KBM-7 (cell line): ENCODE measurements at places on chromosomes 12 and 14.

DNA sequence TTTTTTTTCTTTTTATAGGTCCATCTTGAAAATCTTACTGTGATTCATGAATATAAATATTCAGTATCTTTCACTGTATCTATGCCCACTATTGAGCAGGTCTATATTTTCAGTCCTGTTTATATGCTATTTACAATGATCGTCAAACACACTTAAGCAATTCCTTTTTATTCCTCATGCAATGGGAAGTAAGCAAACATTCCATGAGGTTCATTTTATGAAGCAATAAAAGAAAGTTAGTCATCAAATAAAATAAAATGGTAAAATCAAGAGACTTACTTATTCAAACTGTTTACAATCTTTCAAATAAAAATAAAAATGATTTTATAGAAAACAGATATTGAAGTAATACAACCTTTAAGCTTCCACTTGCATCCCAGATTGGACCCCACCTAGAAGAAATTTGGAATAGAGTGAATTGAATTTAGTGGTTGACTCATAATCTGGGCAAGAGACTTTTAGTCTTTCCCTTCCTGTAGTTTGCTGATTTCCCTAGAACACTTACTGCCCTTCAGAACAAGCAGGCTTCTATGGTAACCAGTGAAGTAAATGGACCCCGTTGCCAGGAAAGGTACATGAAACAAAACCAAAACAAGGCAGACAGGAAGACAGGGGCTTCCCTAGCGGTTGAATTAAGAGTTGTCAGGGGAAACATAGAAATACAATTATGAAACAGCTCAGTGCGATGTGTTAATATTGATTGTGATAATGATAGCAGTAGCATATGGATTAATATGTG is 241.0 kb upstream of the ATP2B1 start:
- peak; percentile 55 for DNase-seq

DNA sequence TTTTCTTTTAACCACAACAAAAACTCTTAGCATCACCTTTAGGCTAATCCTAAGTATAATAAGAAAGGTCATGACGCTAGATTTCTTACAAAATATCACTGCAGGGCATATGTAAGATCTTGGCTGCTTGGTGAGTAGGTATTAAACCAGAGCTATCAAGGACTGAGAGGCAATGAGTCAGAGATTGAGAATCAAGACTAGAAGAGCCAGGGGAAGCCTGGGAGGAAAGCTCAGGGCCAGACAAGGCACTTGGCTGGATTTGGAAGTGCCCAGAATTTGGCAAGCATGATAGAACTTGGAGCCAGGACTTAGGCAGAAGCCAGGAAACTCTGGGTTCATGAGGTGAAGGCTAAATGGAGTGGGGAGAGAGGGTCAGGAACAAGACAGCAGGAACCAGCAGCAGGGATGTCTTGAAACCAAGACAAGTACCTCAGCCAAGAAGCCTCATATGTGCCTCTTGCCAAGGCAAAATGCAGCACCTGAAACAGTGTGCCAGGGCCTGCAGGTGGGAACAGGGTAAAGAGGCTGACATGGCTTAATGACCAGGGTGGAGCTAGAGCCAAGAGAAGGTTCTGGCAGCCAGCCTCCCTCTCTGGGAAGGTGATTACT is 49.9 kb downstream of the PTHLH start:
- DNase-seq = no peak

DNA sequence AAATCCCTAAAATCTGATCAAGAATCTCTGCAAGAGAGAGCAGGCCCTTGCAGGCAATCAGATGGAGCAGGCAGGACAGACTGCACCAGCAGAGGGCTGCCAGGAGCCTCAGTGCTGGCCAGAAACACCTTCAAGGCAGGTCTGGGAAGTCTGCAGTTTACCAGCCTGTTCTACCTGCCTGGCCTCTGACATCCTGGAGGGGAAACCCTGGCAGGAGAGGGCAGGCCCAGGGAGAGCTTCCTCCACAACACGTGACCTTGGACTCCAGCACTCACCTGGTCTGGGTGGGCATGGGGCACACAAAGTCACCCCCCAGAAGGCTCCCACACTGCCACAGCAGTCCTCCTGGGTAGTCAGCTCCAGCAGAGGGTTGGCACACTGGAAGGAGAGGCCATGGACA is 56.0 kb downstream of the ISCA2 start:
- DNase-seq = no peak

DNA sequence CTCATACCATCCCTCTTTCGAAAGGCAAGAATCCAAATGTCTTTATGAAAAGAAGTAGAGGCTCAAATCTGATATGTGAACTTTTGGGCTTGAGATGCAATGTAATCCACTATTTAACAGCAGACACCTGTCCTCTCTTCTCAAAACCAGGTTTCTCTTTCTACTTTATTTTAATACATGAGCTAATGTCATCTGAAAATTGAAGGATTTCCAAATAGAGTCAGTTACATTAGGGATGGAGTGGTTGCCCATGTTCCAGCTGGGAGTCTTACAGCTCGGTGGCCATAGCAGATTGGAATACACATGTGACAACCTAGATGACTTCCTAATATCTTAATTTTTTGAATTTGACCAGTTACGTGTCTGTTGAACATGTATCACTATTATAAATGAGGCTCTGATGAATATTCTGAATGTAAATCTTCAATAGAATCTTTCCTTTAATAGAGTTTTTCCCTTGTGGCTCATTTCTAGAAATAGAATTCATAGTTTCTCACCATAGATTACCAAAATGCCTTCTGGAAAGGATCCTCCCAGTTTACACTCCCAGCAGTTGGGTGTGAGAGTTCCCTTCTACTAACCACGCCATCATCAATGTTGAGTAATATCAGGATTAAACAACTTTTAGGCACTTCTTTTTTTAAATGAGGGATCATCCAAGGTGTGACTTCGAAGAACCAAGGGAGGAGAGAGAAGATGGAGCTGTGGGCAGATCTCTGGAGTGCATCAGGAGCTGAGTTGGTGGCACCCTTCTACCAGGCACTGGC is 49.2 kb downstream of the GPR135 start:
- no peak for DNase-seq

DNA sequence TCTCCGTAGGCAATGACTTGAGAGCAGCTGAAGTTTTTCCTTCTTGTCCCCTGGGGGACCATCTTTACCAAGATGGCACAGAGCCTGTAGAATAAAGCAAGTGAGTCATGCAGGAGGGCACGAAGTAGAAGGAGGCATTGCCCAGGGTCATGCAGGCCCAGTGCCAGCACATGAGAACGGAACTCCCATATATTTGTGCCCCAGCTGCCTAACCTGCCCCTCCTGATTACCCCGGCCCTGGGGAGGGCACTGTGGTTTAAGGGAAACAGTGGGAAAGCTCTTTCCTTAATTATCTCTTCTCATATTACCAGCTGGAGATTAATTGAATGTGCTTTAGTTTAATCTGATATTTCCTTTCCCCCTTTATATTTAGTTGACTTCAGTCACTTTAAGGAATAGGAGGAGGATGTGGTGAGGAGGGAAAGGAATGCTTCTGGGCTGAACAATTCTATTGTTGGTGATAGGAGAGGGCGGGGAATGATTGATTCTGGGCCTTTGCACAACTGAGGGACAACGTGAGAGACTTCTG is 51.9 kb downstream of the RASSF8 start:
- DNase-seq = no peak

GRCh38 chr14:72738161-72738611 is 155.7 kb downstream of the DPF3 start:
- no peak for DNase-seq

DNA sequence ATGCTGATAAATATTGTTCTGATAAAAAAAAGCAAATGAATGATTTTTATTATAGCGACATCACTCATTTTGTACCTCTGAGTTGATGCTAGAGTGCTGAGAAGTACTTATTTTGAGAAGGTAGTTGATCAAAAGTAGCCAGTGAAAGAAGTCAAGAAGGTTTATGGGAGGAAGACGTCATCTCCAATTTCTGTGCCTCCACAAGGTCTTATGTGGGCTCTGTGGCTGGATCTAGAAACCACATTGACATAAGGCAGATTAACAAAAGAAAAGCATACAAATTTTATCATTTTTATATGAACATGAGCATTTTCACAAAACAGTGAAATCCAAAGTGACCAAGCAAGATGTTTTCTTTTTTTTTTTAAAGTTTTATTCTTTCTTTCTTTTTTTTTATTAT is 289.5 kb upstream of the FAR2 start:
- DNase-seq = no peak

GRCh38 chr12:111768159-111768895 is 1.6 kb downstream of the ALDH2 start:
- no peak for DNase-seq

GRCh38 chr12:27192118-27192802 is 51.8 kb upstream of the STK38L start:
- no peak for DNase-seq

GRCh38 chr12:57240066-57240921 is 10.7 kb downstream of the STAC3 start:
- DNase-seq = peak; percentile 79

DNA sequence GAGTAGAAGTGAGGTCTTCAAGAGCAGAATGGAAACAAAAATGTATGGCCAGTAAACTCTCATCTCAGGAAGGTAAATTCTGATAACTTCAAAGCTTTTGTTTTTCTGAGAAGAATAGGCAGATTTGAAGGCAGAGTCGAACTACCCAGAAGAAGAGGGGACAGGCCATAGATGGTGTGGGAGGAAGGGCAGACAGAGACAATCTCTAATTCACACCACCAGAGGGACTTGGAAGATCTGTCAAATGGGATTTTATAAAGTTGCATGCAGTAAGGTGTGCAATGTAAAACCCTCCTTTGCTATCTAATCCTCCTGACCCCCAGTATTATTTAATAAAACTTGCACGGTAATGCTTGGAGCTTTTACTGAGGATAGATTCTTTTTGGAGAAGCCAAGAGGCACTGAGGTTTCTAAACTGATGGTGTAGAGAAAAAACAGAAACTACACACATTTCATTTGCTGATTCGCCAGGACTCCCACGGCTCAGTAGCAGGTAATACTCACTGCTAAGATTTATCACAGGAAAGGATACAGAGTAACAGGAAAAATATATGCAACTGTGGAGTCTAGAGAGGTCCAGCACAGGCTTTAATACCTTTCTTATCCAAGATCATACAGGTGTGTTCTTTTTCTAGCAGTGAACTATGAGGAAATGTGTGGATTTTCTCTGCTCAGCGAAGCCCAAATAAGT is 18.3 kb downstream of the SLC38A2 start:
- no peak for DNase-seq

DNA sequence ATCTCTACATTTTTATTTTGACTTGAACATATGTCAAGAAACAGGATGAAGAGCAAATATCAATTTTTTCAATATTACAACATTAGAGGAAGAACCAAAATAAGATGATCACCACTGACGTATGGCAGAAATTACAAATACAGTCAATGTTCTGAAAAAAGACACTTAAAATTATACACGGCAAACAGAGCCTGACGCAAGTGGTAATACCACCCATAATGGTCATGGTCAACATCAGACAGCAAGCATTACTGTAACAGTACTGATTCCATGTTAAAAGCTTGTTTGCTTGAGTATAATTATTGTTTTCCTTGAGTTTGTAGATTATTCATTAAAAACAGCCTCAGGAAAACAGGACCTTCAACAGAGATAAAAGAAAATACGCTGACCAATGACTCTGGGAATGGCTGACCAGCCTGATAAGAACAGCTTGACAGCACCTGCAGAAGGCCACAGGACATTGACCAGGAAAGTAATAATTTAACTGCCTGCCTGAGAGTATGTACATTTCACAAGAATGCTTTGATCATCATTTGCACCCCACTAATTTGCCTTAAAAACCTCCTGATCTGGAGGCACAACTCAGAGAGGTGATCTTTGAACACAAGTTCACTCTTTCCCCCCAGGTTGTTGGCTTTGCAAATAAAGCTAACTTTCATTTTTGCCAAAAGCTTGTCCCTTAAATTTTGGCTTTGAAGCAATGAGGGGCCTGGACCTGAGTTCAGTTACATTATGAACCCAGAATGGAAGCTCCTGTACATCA is 187.3 kb downstream of the IPO8 start:
- DNase-seq = no peak

GRCh38 chr12:83827193-83827592 is 1085.4 kb downstream of the SLC6A15 start:
- DNase-seq = no peak

- no peak for DNase-seq
Measured at GRCh38 chr12:93772003-93772700, 95.0 kb downstream of the CRADD start.

DNA sequence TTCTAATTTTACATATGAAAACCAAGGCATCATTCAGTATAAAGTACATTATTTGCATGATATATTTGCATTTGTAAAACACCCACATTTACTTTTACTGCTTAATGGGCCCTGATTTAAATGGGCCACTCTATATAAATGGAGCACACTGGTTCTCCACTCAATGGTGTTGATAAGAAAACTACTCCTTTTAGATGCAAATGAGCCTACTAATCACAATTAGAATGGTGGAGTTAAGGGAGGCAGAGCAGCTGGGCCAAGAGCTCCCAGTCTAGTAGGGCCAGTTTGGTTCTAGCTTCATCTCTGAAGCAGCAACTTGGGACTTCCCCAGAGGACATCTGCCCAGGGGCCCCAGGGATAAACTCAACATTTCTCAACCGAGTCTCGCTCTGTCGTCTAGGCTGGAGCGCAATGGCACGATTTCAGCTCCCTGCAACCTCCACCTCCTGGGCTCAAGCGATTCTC is 120.7 kb downstream of the FOXN3 start:
- no peak for DNase-seq

- no peak for DNase-seq
Measured at GRCh38 chr14:87079416-87079815, 913.6 kb downstream of the GALC start.

DNA sequence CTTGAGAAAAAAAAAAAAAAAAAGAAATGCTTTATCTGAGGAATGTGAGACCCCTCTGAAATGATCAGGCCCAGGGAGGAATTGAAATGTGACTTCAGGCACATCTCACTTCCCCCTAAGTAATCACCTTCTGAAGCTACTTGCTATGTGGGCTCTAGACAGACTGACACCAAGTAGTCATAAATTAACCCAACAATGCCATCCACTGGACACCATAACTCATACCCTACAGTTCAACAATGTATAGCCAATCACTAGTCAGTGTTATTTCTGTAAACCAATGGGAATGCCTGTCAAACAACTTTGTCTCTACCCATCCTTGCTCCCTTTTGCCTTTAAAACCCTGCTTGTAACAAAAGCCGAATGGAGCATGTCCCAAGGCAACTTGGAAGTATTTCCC is 182.7 kb upstream of the TMPO start:
- peak; percentile 3 for DNase-seq

GRCh38 chr14:66974397-66975025 is 214.7 kb upstream of the GARIN2 start:
- no peak for DNase-seq

DNA sequence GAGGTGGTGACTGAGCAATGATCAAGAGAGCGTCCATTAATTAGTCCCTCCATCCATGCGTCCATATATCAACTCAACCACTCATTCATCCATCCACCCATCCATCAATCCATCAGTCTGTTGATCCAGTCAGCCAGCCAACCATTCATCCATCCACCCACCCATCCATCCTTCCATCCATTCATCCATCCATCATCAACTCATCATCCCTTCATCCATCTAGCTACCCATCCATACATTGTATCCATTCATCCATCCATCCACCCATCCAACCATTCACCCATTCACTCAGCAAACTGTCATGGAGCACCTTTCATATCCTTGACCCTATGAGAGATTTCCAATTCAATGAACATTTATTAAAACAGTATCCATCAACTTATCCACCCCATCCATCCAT is 28.1 kb downstream of the MAP1LC3B2 start:
- DNase-seq = no peak
